ENCODE measurements at places on chromosomes 11 and 22.
A peak's percentile ranks its signal among the peaks of the same experiment; 100 is the strongest.

DNA sequence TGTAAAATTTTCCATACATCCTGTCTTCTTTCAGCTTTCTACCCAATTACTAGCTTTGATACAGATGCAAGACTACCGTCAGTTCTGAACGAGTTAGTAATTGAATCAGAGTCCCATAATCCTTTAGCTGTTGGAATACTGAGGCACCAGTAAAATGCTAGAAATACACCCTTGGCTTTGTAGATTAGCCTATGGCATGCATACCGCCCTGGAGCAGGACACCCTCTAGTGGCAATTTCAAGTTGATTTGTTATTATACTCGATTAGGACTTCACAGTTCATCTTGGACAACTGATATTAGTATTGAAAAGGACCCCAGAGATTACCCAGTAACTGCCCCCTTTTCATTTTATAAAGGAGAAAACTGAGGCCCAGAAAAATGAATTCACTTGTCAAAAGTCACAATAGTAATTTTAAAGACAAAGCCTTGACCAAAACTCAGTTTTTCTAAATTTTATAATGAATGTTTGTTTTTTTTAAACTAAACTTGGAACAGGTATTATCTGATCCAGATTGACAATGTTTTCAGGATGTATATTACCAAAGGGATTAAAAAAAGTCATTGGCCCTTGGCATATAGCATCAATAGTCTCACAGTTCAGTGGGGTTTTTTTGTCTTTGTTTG is 72.6 kb downstream of the HIPK3 start:
- DNase-seq, result peak; percentile 51

DNA sequence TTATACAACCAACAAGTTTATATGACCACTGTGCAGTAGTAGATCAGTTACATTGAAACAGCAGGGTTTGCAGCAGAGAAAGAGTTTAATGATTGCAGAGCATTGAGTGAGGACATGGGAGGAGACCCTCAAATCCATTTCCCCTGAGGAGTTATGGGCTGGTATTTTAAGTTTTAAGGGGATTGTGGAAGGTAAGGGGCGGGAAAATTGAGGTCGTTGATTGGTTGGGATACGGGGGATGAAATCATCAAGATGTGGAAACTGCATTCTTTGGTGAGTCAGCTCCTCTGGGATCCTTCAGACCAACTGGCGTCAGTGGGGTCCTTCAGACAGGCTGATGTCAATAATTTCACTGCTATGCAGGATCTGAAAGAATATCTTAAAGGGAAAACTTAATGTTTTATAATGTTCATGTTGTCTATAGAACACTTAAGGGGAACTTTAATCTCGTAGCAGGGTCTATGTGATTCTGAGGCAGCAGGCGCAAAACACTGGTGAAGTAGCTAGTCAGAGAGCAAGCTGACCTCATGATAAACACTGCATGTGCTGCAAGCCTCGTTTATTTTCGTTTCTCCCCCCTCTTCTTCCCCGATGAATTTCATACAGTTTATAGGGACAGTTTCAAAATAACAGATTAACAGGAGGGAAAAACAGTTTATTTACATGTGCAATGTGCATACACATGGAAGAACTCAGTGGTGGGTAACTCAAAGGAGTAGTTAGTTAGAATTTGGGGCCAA is 17.4 kb upstream of the BACE1-AS start:
- DNase-seq, result no peak

GRCh38 chr11:119367661-119368120 is 13.8 kb downstream of the USP2 start:
- DNase-seq, result no peak

- DNase-seq, result no peak
These were observed 86.1 kb upstream of the ZBED5 start for GRCh38 chr11:10943968-10944367.

DNA sequence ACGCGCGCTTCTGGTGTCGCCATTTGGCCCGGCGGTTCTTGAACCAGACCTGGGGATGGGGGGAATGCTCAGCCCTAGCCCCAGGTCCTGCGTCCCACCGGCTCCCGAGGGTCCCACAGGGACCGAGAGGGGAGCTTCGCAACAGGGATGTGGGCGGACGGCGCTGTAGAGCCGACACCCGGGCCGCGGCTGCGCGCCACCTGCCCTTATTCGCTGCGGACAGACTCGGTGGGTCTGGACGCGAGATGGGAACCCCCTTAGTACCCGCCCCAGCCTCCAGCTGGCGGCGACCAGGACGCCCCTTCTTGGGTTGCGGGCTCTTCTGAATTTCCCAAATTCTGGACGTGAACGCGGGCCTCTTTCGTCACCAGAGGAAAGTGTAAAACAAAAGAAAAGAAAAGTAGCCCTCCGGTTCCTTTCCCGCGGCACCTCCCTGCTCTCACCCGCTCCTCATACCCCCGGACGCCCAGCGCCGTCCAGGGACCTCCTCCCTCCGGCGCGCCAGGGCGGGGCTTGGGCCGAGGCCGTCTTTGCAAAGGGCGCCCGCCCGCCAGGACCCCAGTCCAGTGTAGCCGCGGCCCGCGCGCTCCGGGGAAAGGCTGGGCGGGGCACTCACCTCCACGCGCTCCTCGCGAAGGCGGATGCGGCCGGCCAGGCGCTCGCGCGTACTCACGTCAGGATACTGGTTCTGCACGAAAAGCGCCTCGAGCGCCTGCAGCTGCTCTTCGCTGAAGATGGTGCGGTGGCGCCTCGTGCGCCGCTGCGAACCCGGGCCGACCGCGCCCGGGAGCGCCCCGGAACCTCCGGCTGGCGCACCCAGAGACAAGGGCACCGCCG is 827 bp downstream of the GSC2 start:
- DNase-seq, result peak; percentile 64

GRCh38 chr11:97296301-97296700 is 906.5 kb downstream of the JRKL start:
- DNase-seq, result no peak

GRCh38 chr11:1297011-1297575 is 12.3 kb downstream of the TOLLIP start:
- no peak for DNase-seq

DNA sequence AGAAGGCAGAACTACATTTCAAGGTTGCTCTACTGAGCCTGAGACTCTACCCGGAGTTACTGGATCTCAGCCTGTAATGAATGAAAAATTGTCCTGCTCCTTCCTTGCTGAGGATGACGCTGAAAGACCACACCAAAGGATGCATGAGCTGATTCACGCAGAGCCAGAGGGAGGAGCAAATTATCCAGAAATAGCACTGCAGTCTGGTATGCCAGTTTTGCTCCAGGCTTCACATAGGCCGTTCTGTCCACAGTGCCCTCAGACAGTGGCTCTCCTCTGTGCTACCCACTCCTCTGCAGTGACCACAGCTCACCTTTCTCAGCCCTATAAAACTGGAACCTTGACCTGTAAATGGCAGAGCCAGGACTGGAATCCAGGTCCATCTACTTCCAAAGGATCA is 79.3 kb upstream of the GALNT18 start:
- DNase-seq, result no peak

DNA sequence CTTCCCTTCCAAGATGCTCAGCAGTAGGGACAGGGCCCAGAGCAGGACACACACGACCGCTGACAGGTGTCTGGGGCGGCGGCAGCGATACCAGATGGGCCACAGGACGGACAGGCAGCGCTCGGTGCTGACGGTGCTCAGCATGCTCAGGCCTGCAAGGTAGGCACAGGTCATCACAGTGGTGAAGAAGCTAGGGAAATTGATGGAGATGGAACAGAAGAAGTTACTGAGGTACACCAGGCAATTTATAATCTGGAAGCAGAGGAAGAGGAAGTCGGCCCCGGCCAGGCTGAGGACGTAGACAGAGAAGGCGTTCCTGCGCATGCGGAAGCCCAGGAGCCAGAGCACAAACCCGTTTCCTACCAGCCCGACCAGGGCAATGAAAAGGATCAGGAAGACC is 4.6 kb downstream of the MRGPRX2 start:
- no peak for DNase-seq

DNA sequence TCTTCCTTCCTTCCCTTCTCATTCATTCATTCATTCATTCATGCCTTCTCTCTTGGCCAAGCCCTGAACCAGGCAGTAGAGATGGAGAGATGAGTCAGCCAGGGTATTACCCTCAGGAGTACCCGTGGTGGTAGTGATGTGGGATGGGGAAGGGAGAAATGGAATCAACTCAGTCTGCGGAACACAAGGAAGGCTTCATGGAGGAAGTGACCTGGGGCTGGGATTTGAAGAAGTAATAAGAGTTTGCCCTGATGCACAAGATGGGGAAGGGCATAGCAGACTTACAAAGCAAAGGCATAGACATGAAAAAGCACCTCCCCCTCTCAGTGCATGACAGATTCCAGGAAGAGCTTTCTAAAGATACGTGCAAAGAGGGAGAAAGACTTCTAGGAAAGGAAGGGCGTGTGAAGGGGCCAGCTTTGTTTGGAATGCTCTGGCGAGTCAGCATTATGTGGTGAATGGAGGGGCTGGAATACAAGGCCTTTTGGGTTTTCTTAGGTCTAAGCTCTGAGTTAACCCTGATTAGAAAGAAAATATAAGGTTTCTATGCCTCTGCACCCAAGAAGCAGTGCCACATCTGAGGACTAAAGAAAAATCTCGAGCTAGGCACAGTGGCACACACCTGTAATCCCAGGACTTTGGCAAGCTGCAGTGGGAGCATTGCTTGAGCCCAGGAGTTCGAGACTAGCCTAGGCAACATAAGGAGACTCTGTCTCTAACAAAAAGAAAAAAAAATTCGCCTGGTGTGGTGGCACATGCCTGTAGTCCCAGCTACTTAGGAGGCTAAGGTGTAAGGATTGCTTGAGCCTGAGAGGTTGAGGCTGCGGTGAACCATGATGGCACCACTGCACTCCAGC is 36.4 kb upstream of the ACER3 start:
- DNase-seq, result peak; percentile 14

DNA sequence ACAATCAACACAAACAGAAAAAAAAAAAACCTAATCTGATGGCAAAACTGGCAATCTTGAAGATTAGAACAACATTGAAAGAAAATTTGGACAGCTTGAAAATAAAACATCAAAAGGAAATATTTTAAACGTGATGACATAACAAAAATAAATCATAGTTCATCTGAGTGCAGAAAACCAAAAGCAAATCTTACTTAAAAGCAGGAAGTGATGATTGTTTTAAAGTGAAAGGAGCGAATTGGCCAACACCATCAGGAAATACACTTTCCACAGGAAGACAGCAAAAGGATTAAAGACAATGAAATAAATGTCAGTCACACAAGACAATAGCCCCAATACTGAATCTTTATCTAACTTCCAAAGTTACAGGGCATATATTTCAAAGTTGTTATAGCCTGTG is 696.5 kb upstream of the CHORDC1 start:
- no peak for DNase-seq

GRCh38 chr22:35330258-35330861 is 30.7 kb downstream of the TOM1 start:
- peak; percentile 88 for DNase-seq

DNA sequence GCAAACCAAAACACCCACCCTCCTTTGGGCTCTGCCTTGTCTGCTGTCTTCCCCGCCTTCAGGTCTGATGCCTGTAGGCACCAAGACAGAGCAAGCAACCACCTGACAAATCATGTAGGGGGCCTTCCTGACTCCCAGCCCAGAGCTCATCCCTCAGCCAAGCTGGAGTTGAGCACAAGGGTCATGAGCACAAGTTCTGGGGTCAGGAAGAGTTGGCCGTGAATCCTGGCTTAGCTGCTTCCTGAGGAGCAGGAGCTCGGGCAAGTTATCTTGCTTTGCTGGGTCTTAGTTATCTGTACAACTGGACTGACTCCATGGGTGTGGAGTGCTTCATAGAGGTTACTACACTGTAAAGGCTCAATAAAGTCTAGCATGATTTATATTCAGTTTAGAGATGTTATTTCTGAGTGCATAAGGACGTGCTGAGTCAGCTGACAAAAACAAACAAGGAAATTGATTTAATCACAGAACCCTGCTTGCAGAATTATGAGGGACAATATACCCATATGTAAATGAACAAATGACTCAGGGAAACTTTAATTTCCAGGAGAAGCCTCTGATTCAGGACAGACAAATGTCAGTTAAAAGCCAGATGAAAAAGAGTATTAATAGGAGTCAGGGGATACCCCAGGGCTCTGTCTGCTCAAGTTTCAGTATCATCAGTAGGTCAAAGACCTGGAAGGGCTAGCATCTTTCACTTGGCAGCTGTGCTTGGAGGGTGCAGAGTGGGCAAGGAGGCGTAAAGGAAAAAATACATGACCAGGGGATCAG is 15.0 kb upstream of the APOA1 start:
- DNase-seq, result peak; percentile 41

DNA sequence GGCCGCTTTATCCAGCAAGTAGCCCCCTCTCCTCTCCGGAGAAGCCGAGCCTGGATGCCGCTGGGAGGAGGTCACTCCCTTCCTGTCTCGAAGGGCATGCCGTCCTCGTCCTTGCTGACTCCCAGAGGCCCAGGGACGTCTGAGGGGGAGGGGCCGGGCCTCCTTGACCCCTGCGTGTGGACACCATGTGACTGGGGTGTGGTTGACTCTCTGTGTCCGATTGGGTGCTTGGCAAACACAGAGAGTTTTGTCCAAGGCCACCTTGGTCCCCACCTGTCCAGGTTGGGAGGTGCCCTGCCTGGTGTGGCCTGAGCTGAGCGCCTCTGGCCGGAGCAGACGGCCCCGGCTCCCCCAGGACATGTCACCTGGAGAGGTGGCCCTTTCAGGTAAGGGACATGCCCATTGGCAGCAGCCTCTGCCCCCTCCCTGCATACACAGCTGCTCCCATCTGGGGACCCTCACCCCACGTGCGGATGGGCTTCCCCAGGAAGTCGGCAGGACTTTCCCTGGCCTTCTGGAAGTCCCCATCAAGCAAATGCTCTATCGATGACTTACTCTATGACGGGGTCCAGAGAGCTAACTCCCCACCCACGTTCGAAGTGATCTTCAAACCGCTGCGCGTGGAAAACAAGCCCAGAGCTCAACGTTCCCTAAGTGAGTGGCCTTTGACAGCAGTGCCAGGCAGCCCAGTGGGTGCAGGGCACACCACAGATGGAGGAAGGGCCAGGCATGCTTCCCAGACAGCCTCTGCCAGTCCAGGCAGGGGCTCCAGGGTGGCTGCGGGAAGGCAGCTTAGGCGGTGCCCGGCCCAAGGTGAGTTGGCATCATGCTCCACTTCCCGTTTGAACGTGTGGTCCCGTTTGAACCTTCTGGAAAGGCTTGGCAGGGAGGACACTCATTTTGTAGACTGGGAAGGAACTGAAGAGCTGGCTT is at the start of gene SMIM38:
Gene SMIM38 (plus strand): TSS at position 634 of the 933 bp plus-strand sequence. CDS start 1,912 bp downstream, outside the sequence.
- no peak for DNase-seq

GRCh38 chr22:44309647-44310046 is 3.1 kb downstream of the SHISAL1 start:
- DNase-seq, result no peak

DNA sequence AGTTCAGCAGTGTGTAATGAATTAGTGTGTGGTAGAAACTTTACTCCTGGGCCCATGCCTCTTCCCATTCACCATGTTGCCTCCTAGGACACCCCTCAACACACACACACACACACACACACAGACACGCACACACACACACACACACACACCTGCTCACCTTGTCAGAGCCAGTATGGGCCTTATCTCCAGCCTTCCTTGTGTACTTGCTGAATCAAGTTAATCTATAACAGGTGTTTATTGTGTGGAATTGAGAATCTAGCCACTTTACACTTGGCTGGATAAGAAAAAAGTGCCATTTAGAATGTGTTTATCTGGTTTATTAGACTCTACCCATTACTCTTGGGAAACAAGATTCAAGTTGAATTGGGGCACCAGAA is 14.5 kb upstream of the ZDHHC13 start:
- no peak for DNase-seq

Data from activated CD4-positive, alpha-beta T cell treated with anti-CD3 and anti-CD28 coated beads, Interleukin-2, Interleukin-6, amounts not matched to agents 100 ng/mL and 50 ng/mL, durations not matched to agents 16 hours and 8 hours (primary cell).